Left renal pelvis (tissue), 4 donors: ENCODE measurements at places on chromosomes 7 and 10.

DNA sequence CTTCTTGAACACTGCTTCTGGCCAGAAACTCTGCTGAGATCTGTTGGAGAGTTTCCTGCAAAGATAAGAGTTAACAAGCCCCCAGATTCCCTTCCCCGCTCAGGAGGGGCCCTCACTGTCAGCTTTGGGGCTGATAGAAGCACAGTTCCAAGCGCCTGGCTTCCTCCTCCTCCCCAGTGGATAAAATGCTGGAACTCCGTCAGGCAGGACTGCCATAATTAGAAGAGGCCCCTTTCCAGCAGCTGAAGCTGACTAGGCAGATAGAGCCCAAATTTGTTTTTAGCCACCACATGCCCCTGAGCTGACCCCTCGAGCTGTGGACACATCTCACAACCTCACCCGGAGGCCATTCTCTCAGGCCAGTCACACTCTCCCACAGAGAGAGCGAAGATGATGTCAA is 89.4 kb downstream of the TBXAS1 start:
- no peak for DNase-seq

GRCh38 chr10:113554214-113554613 is 1.4 kb downstream of the HABP2 start:
- DNase-seq, result no peak

GRCh38 chr7:144763291-144763690 is 72.6 kb downstream of the TPK1 start:
- DNase-seq, result no peak

GRCh38 chr10:72842164-72842563 is 51.4 kb upstream of the OIT3 start:
- no peak for DNase-seq

- DNase-seq, result peak; percentile 65
These were observed 128.5 kb downstream of the MAD1L1 start for GRCh38 chr7:2104107-2104710.

- DNase-seq, result no peak
These were observed 5.0 kb upstream of the WBP1L start for GRCh38 chr10:102738692-102739121.

- no peak for DNase-seq
These were observed 73.9 kb downstream of the TMEM130 start for GRCh38 chr7:98795741-98796493.

DNA sequence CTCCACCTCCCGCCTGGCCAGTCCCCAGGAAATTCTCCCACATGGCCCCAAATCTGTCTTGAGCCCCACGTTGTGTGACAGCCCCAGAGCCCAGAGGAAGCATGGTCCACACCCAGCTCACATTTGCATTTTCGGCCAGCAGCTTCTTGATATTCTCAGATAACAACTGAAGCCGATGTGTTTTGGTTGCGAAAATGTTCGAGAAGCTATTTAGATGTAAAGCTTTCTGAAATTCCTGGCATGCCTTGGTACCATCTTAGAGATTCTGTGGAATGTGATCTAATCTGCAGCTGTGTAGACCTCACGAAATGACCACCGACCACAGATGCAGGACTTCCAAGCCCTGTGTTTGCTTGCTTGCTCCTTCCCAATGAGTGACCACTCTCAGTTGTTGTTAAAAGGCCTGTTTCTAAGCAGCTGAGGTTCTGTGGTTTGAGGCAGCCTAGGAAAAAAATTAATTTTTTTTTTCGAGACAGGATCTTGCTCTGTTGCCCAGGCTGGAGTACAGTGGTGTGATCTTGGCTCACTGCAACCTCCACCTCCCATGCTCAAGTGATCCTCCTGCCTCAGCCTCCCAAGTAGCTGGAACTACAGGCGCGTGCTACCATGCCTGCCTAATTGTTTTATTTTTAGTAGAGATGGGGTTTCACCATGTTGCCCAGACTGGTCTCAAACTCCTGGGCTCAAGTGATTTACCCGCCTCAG is 8.8 kb downstream of the SLC4A2 start:
- DNase-seq, result no peak

- no peak for DNase-seq
These were observed 38.2 kb downstream of the WNT2 start for GRCh38 chr7:117284692-117285091.

- DNase-seq, result no peak
These were observed 28.4 kb upstream of the AGK start for GRCh38 chr7:141522657-141523342.

- no peak for DNase-seq
These were observed 167.1 kb upstream of the RHEB start for GRCh38 chr7:151686826-151687225.

GRCh38 chr10:24908793-24909423 is 43.5 kb downstream of the PRTFDC1 start:
- no peak for DNase-seq

DNA sequence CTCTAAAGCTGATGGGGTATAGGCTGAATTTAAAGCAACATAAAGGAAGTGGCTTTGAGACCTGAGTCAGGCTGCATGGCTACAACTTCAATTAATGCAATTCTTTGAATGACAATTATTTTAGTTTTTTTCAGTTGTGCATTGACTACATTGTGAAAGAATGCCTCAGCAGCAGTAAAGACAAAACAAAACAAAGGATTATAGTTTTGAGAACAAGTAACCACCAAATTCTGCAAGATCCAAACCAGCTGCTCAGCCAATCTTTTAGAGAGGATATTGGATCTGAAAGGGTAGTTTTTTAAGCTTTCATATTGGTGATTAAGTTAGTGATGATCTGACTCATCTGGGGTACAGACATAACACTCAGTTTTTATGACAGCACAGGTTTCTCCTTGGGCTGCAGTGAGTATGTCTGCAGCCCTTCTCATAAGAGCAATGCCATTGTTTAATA is 40.6 kb upstream of the ABCA13 start:
- DNase-seq, result no peak

DNA sequence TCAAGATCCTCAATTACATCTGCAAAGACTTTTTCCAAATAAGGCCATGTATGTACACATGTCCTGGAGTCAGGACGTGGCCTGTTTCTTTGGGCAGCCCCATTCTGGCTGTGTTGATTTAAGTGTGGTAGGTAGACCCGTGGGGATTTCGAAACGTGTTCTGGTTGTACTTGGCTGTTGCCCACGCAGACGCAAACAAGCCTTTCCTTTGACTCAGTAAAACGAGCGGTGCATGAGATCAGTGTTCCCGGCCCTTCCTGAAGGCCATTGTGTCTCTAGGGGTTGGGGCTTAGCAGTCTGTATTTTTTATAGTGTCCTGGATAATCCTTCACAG is 64.8 kb upstream of the DNAJB6 start:
- DNase-seq, result no peak

DNA sequence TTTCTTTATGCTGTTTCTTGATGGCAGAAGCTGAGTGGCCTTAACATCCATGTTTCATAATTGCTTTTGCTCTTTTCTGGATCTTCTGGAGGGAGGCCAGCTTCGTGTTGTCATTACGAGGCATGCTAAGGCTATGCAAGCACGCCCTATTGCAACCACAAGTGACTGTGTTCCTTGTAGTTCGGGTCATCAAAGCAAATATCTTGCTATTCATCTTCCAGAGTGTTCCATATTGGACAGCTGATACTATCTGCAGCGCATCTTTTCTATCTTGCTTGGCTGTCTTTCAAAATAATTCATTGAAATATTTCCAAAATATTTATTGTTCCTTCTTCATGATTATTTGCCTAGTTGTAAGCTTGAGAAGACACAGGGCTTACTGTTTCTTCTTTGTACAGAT is 5.0 kb downstream of the EPHB6 start:
- no peak for DNase-seq

GRCh38 chr10:44249490-44249889 is 135.4 kb downstream of the CXCL12 start:
- DNase-seq, result no peak

DNA sequence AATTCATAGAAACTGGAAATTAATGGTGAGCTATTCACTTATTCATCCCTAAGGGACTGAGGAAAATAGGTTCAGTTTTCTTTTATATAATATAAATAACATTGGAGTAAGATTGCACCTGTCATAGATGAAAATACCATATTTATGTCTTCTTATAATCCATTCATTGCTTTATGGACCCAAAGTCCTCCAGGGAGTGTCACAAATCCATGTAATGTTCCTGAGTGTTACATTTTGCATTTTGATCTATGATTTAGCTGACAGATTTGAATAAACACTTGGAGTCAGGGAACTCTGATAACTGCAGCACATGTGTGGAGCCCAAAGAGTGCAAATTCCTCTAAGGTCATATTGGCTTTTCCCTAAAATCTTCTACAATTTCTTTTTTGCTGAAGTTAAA is 484.3 kb downstream of the MDFIC start:
- DNase-seq, result no peak

DNA sequence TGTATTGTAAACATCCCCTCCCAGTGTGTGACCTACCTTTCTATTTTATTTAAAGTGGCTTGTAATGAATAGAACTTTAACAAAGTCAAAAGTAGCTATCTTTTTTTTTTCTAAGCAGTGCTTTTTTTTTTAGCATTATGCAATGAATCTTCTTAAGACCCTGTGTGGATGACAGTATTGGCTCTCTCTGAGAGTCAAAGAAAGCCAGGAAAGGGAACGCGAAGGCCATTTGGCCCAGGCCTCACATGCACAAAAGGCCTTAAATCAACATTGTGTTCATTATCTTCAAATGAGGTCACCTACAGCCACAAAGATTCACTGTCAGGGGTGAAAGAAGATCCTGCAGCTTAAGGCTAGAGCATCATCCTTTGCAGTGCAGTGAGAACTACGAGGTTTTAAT is 721.5 kb downstream of the GRID1 start:
- DNase-seq, result no peak

GRCh38 chr7:40200791-40201190 is 66.0 kb downstream of the SUGCT start:
- DNase-seq, result no peak

DNA sequence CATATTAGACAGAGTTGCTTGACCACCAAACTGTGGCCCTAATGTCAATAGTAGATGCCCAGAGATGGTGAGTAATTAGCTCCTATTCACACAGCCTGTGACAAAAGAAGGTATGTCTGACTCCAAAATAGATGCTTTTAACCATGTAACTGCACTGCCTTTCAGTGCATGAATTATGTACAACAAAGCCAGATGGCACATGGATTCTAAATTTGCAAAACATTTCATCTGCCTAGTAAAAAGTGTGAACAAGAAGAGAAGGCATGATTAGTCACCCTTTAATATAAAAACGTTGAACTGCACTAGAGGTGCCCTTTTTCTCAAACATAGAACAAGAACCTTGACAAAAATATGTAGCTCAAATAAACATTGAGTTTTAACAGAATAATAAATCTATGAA is 35.5 kb upstream of the PTPRZ1 start:
- no peak for DNase-seq

- no peak for DNase-seq
These were observed 59.9 kb upstream of the AQP1 start for GRCh38 chr7:30851651-30852307.

- DNase-seq, result no peak
These were observed 40.0 kb upstream of the NPFFR1 start for GRCh38 chr10:70323697-70324338.

DNA sequence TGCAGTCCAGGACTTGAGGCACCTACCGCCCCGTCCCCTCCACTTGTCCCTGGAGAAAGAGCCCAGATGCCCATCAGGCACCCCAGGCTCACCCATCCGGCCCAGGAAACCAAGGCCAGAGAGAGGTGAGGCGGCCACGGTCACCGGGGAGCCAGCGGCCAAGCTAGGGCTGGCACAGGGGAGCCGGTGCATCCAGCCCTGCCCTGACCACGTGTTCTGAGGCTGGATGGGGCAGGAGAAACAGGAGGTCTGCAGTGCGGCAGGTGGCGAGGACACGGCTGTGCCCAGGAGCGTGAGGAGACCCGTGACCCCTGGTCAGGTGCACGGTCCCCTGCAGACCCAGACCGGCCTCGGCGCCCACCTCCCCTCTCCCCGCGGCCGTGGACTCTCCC is 27.6 kb downstream of the UNCX start:
- no peak for DNase-seq

GRCh38 chr7:109351493-109351892 is 781.8 kb downstream of the DNAJB9 start:
- no peak for DNase-seq

GRCh38 chr7:2460188-2460587 is 16.0 kb downstream of the GRIFIN start:
- no peak for DNase-seq

GRCh38 chr10:26215396-26215934 is 1.1 kb upstream of the GAD2 start:
- DNase-seq, result no peak

DNA sequence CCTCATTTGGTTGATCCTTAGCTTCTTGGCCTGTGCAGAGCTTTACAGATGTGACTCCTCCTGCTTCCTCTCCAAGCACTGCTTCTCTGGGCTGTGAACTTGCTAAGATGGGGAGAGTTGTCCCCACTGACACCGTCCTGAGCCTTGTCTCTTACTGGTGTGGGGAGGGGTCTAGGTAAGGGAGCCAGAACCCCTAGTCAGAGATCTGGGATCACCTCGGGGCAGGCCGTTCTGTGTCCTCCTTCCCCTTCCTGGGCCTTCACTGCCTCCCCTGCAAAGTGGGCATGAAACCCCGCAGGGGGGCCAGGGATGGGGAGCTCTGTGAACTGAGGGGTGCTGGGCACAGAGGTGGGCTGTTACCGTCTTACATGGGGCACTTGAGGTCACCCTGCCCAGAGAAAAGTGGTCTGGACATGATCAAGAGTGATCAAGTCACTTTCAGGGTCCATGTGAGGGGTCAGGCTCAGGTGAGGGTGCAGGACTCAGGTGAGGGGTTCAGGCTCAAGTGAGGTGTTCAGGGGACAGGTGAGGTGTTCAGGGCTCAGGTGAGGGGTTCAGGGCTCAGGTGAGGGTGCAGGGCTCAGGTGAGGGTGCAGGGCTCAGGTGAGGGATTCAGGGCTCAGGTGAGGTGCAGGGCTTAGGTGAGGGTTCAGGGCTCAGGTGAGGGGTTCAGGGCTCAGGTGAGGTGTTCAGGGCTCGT is 86.2 kb downstream of the ADCY1 start:
- no peak for DNase-seq

- no peak for DNase-seq
These were observed 439.6 kb downstream of the CALN1 start for GRCh38 chr7:71972534-71972933.

GRCh38 chr10:49394933-49395740 is 752 bp downstream of the DRGX start:
- no peak for DNase-seq

DNA sequence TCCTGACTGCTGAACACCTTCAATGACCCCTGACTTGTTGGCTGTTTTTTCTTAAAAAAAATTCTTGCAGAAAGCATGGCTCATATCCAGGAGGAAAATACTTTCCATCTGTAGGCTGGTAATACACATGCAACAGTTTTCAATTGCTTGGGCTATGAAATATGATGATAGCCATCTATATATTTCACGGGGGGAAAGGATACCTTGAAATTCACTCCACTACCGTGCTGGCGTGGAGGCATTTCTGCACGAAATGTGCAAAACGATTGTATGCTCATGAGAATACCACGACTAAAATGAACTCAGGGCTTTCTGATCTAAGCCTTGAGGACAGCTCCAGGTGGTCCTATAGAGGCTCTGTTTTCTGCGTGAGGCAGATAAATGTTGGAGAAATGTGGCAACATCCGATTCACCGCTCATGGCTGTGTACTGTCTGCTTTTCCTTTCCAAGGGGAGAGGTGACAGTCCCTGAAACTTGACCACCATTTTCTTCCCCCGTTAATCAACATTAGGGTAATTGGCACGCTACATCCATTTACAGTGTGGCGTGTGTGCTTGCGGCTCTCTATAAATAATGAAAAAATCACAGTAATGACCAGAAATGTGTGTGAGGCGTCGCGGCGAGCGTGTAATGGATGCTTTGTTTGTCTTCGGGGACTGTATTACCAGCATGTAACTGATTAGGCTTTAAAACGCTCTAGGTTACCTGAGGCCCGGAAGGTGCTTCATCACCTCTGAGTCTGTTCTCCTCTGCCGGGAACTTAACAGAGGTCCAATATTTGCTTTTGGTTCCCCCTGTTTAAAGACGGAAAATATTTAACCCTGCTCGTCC is 12.8 kb upstream of the CARD11 start:
- DNase-seq, result no peak
